ENCODE measurements at places on chromosomes 16 and 17. TPM values are rescaled to one million over a fixed set of nuclear protein-coding genes. Genes with fewer than 3 reads are reported as not detected.

- DNase-seq: no peak
Measured at GRCh38 chr16:17470182-17470907, 415 bp downstream of the XYLT1 start.

DNA sequence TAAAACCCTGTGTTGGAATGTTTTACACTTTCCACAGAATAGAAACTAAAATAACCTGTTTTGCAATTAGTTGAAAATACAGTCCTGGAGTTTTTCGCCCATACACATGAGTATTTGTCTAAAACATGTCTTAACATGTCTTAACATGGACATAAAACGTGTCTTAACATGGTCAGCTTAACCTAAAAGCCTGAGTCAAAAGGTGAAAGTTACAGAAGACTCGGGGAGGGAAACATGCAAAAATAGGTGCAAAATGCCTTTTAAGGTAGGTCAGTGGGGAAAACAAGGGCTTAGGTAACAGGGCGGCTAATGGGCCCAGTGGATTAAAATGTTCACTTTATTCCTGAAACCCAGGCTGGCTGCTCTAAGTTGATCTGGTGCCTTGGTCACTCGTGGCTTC lies 56.1 kb upstream of the RBL2 start:
- DNase-seq: no peak

- no peak for DNase-seq
Measured at GRCh38 chr16:24538756-24539294, 541 bp upstream of the RBBP6 start.

SYT17 gene
- total RNA-seq: under 0.01 TPM

DNA sequence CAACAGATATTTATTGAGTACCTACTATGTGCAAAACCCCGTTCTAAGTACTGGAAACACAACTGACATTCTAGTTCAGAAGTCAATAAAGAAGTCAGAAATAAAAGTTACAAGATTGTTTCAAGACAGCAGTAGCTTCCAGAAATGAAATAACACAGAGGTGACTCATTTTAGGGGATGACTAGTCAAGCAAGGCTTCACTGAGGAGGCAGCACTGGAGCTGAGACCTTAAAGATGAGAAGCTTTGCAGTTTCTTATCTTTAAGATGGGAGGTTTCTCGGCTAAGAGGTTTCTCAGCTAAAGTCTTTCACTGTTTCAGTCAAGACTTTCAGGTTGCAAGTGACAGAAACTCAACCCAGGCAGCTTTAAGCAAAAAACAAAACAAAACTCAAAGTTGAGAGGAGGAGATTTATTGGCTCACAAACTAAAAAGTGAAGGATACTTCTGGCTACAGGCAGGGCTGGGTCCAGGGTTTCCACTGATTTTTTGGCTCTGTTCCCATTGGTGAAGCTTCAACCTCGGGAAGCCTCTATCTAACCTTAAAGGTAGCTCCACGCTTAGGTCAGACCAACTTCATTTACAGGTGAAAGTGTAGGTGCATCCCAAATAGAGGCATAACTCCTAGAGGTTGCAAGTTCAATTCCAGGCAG lies 7.4 kb upstream of the MMP2 start:
- peak; percentile 92 for DNase-seq

DNA sequence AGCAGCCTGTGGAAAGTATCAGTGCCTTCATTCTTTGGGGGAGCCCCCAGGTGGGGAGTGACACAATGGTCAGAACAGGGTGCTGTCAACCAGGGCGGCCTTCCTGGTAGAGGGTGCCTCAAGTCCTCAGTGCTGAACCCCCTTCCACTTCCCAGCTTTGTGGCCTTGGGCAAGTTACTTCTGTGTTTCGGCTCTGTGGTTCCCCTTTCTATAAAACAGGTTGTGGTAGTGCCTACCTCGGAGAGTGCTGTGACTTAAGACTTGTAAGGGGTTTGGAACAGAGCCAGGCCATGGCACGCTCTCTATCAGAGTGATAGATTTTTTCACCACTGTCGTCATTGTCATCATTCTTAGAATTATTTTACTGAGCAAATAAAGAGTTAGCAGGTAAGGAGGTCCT lies 141.1 kb downstream of the CCDC182 start:
- DNase-seq: no peak

DNA sequence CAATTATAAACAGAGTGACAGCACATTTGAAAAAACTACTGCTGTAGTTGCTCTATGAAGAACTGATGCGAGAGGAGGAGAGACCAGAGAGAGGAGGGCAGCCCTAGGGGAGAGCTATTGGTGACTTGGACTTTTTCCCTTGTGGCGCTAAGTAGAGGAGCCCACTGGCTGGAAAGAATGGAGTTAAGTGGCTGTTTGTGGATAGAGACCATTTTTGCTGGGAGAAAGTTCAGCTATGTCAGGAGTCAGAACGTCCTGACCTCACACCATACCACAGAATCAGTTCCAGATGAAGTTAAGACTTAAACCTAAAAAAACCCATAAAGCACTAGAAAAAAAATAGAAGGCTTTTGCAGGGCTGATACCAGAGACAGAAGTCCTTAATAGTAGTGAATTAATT lies 2.0 kb downstream of the POLR2A start:
- peak; percentile 49 for DNase-seq

DNA sequence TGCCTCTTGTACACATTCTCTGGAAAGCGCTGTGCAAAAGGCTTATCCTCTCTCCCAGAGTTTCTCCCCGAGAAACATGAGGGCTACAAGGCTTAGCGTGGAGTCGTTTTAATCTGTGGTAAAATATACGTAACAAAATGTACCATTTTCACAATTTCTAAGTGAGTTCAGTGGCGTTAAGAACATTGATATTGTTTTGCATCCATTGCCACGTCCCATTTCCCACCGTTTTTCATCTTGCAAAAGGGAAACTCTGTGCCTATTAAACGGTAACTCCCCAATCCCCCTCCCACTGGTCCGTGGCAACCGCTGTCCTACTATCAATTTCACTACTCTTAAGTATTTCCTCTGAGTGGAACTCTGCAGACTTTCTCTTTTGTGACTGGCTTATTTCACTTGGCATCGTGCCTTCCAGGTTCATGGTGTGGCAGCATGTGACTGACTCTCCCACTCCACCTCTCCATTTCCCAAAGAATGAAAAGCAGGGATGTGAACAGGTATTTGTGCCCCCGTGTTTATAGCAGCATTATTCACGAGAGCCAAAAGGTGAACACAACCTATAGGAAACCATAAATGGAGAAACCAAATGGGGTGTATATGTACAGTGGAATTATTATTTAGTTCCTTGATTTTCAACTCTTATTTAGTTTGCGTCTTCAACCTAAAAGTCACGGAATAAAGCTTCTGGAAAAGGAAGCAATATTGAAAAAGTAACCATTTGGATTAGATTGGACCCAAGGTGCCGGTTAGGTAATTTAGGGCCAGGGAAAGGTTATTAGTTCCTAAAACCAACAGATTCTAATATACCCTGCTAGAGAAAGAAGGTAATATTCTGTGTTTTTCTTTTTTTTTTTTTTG lies 1.1 kb upstream of the USP32 start:
- peak; percentile 72 for DNase-seq

DNA sequence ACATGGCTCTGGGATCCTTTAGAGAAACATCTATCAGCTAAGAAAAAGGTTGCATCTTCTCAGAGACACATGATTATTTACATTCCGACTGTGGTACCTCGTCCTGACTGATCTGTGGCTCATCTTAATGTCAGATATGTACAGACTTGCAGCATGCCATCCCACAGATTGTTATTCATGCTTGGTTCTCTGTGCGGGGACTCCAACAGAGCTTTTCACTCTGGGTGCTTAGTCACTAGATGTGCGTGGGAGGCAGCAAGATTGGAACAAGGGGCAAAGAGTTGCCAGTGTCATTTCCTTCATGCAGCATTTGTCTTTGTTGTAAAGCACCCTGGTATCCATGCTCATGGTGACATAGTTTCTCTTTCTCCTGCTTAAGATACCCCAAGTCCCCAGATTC lies 179.1 kb upstream of the CACNG5 start:
- DNase-seq: peak; percentile 49

DNA sequence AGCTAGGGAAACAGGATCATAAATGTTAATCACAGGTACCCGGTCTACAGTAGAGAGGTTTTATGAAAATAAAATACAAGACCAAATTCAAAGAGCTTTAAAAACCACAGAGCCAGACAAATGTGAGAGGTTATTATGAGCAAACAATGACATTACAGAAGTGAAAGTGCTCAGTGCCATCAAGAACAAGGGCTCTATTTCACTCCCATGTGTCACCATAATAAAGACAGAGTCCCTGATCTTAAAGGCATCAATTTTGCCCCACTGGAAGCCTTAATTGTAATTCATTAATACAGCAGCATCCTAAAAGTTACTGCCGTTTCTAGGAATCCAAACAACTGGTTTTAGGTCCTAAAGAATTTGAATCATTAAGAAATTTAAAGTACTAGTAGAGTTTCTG lies 43.7 kb upstream of the CDRT4 start:
- no peak for DNase-seq

DNA sequence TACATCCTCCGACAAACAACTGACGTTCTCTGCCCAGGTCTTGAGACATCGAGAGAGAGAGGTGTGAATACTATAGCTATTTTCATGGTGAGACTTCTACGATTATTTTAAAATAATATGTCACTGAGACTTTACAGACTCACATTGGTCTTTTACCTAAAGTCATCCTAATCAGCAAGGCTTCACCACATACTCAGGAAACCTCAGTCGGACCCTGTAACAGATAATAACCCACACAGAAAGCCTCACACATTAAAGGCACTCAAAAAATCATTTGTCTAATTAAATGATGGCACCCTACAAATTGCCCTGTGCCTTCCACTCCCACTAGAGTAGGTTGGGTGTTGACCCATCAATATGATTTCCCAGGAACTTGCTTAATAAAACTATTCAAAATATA lies 19.8 kb upstream of the SLC39A11 start:
- no peak for DNase-seq

GP1BA gene
- total RNA-seq: not detected

DNA sequence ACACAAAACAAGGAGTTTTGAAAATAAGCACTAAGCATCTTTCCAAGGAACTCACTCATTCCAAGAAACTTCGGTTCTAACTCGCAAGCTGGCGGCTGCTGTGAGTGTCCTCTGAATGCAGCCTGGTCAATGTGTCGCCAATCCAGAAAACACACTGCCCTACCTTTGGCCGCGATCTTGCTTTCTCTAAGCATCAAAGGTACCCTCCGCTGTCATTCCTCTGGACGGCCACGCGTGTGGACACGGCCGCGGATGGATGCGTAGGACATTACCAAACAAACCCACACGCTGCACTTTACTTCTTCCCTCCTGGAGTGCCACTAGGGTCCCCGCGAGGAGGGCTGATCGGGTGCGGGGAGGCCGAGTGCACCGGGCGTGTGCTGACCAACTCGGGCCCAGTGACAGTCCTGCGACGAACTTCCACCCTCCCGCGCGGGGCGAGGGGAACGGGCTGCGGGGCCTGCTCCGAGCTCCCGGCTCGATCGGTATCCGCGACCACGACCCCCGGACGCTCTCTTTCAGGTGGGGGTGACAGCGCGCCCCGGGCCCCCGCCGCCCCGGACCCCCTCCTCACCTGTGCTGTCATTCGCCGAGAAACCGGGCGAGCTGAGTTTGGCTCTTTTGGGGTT lies 1.1 kb downstream of the CREBBP start:
- no peak for DNase-seq

GRCh38 chr16:63200940-63201339 lies 1164.7 kb upstream of the CDH8 start:
- no peak for DNase-seq

FBRS gene
- total RNA-seq: 28.4 TPM

DNA sequence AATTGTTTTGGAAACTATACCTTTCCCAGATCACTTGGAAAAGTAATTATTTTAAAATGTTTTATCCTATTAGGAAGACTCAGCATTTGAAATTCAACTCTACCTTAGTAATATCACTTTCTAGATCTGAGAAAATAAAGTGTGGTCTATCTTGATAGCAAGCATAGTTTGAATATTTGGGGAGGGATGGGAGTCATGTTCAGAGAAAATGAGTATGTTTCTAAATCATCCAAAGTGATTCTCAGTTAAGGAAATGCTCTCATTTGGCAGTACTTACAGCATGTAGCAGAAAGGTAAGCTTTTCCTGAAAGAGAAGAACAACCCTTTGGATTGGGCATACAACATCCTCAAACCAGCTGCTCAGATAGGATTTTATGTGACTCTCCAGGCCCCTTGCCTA lies 6.9 kb downstream of the C17orf75 start:
- DNase-seq: no peak

AMZ2 gene
- total RNA-seq: 170 TPM

MT1H gene
- total RNA-seq: not detected

KRT38 gene
- total RNA-seq: not detected

DNA sequence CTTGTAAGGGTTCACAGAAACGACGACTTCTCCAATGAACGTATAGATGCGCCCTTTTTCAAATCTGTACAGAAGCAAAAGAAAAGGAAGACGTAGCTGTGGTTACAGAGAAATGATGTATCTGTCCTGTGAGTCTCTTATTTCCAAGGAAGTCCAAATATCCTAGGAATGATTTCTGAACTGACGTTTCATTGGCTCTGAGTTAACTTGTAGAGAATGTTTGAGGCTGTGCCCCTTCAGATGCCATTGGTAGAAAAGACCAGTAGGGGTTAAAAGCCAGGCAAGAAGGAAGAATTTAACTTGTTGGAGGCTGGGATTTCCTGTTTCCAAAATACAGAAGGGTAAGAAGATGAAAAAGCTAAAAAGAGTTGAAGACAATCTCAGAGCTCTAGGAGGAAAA lies 96.2 kb downstream of the MYO1D start:
- no peak for DNase-seq

DNA sequence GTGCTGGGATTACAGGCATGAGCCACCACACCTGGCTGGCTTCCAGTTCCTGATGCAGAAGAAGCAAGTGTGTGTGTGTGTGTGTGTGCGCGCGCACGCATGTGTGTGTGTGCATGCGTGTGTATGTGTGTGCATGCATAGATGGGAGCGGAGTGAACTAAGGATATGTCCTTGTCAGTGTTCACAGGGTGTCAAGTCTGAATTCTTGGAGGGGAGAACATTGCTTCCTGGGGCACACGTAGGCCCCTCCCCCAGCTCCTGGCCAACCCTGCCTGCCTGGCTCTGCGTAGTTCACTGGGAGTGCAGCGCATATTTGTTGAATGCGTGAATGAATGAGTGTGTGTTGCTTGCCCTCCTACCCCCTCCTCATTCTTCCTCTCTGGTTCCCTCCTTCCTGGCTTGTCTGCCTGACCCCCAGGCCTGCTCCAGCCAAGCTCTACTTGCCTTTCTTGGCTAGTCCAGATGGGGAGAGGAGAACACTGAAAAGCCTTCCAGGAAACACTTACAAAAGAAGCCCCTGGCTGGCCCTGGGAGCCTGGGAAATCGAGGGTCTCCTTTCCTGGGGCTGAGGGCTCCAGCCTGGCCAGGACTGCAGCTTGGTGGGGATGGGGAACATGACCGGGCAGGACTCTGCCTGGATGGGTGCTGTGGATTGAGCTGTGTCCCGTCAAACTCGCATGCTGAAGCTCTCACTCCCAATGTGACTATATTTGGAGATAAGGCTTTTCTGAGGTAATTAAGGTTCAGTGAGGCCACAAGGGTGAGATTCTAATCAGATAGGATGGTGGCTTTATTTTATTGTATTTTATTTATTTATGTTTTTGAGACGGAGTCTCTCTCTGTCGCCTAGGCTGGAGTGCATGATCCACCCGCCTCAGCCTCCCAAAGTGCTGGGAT lies 27.9 kb downstream of the IGFBP4 start:
- DNase-seq: peak; percentile 83

- peak; percentile 59 for DNase-seq
Measured at GRCh38 chr16:22898874-22899348, 84.9 kb downstream of the HS3ST2 start.

- no peak for DNase-seq
Measured at GRCh38 chr16:9054460-9054859, 37.0 kb upstream of the HAPSTR1 start.

- no peak for DNase-seq
Measured at GRCh38 chr17:16517477-16517876, 25.5 kb upstream of the LRRC75A start.

CTRB1 gene
- total RNA-seq: not detected

GRCh38 chr17:72706396-72706981 lies 386.0 kb downstream of the SLC39A11 start:
- no peak for DNase-seq

Data from fibroblast of the aortic adventitia (primary cell).